ENCODE measurements at places on chromosomes 7 and 10.

GRCh38 chr10:123786896-123787295, 104.7 kb downstream of the CPXM2 start:
- no peak for DNase-seq

DNA sequence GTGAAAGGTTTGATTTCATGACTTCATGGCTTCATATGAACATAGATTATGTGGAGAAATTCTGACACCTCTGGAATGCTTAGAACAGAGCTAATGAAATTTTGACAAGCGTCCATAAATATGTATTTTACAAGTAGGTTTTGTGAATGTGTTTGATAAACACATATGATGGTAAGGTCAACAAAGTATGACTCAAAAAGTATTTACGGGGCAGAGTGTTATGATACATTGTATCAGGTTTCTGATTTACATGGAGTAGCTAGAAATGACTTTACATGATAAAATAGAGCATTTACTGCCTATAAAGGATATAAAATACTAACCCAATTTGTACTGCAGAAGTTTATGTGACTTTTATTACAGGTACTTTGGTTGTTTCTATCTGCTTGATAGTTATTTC, 206.3 kb downstream of the MDFIC start:
- no peak for DNase-seq

DNA sequence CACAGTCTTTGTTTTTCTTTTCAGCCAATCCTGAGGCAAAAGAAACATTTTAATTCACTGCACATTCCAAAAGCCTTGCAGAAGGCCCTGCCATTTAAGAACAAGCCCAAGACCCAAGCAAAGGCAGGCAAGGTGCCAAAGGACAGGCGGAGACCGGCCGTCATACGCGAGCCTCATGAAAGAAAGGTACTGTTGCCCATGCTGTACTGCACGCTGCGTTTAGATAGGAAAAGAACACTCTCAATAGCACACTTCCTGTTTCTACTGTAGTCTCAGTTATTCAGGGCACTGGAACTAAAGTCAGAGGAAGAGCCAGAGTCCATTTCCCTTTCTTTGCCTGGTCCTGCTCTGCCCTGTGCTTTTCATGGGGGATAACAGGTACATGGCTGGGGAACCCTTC, 47.6 kb downstream of the BMS1 start:
- no peak for DNase-seq

GRCh38 chr7:136015638-136016037, 38.5 kb upstream of the MTPN start:
- no peak for DNase-seq

GRCh38 chr10:75021379-75022249, 89.8 kb upstream of the SAMD8 start:
- DNase-seq = no peak

- DNase-seq = no peak
Measured at GRCh38 chr10:19046679-19047078, 1.9 kb upstream of the MALRD1 start.

DNA sequence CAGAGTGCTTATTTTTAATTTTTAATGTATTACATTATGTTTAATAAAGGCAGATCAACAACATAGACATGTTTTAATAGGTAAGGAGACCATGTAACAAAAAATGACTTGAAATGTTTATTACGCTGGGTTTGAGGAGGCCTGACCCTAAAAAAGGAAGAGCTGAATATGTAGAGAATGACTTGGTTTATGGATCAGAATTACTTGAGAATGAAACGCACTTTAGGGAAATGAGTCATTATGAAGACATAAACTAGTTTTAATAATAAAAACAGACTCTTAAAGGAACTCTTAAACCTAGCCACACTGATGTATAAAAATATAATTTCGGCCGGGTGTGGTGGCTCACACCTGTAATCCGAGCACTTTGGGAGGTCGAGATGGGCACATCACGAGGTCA, 56.5 kb downstream of the CTTNBP2 start:
- no peak for DNase-seq

GRCh38 chr7:126574276-126575250, 678.2 kb downstream of the GRM8 start:
- no peak for DNase-seq

DNA sequence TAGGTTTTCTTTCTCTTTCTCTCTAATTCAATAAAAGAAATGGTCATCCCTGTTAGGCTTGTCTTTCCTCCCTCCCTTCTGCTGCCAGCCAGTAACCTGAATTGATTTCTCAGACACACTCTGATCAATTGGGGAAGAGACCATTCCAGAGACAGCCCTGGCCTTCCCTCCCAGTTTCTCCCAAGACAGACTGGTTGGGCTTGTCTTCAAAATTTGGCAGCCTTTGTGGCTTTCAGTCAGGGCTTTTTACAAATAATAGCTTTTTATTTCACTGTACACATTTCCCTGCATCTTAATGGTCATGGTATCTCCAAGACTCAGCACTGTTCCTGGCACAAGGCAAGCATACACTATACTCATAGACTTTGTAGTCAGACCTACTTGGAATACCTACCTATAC, 33.9 kb downstream of the BCAP29 start:
- no peak for DNase-seq

GRCh38 chr10:84547616-84548015, 219.2 kb downstream of the CCSER2 start:
- DNase-seq = no peak

DNA sequence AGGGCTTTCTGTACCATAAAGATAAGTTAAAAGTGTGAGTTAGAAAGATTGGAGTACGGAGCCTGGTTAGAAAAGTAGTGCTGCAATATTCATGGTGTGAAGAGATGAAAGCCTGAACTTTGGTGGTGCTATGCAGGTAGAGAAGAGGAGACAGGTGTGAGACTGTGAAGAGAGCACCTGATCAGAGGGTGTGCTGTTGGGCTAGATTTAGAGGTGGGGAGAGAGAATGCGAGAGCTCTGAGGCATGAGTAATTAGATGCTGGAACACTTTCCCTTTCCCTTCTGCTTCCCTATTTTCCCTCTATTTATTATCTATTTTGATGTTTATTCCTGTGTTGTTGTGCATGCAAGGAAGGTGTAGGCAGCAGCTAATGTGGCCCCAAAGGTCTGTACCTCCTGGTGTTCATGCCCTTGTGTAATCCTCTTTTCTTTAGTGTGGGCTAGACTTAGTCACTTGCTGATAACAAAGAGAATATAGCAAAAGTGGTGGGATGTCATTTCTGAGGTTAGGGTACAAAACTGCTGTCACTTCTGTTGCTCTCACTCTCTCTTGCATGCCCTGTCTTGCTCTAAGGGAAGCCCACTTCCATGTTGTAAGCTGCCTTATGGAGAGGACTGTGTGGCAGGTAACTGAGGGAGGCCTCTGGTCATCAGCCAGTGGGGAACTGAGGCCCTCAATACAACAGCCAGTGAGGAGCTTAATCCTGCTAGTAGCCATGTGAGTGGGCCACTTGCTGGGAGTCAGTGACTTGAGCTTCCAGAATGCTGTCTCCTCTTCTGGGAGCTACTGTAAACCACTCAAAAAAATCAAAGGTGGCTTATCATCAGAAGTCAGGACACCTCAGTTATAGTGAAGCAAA, 2.6 kb upstream of the ATXN7L1 start:
- DNase-seq = no peak

GRCh38 chr10:111175787-111176186, 99.0 kb downstream of the ADRA2A start:
- no peak for DNase-seq

- DNase-seq = no peak
Measured at GRCh38 chr10:25824050-25824449, 110.0 kb upstream of the MYO3A start.

- DNase-seq = no peak
Measured at GRCh38 chr7:15679306-15679705, 7.2 kb downstream of the MEOX2 start.

- DNase-seq = no peak
Measured at GRCh38 chr7:24831240-24831639, 74.0 kb upstream of the GSDME start.

- no peak for DNase-seq
Measured at GRCh38 chr7:40437936-40438634, 303.3 kb downstream of the SUGCT start.

DNA sequence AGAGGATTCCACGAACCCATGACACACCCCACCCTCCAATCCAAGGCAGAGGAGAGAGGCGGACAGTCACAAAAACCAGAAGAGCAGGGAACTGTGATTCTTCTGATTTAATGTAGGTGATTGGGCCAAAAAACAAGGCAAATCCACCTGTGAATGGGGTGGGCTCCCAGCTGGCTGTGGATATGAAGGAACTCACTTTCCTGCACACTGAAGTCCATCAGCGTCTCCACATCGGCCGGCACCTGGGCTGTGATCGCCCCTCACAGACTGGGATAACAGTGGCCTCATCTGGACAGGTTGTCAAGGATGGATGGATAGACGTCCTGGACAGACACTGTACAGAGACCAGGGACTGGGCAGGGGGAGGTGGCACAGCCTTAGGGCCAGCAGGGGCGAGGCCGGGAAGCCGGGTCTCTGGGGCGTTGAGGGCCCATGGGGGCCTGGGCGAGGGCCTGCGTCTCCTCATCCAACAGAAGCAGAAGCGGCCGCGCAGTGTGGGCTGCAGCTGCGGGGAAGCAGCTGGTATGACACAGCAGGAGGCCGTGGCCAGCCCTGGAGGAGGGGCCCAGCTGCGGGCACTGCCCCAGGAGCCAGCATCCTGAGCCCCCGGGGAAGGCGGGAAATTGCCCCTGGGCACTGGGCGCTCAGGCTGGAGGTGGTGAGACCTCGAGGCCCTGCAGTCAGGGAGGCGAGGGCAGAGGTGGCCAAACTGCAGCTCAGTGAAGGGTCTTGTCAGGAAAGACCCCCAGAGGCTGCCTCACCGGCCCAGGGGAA, 54.2 kb downstream of the DIP2C start:
- no peak for DNase-seq

DNA sequence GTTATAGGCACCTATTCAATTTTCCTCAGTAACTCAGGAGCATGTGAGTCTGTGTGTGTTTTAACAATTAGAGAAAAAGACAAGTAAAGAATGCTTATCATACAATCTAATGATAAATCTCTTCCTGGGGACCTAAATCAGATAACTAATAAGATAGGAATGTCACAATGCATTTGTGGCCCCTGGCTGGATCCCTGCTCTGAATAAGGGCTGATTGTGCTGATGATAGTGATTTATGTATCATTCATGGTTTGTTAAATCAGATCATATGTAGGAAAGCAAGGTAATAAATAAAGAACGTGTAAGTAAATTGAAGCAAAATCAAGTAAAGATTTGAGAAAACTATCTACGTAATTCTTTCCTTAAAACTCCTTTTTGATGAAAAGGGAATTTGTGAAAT, 145.9 kb downstream of the C7orf25 start:
- DNase-seq = no peak

- DNase-seq = no peak
Measured at GRCh38 chr7:30661926-30662325, 20.3 kb downstream of the CRHR2 start.

- DNase-seq = no peak
Measured at GRCh38 chr7:17083392-17084165, 201.8 kb upstream of the AGR3 start.

DNA sequence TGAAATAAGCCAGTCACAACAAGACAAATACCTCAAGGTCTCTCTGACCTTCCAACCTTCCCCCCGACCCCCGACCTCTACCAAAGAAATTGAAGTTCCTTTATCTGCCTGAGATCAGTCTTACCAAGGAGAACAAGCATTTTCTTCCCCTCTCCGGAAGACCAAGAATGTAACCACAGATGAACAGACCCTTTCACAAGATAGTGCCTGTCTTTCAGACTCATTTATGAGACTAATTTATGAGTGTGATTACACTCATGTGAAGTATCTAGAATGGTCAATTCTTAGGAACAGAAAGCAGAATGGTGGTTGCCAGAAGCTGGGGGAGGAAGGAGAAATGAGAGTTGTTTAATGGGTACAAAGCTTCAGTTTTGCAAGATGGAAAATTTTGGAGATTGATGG, 108.9 kb upstream of the MKLN1 start:
- DNase-seq = no peak

DNA sequence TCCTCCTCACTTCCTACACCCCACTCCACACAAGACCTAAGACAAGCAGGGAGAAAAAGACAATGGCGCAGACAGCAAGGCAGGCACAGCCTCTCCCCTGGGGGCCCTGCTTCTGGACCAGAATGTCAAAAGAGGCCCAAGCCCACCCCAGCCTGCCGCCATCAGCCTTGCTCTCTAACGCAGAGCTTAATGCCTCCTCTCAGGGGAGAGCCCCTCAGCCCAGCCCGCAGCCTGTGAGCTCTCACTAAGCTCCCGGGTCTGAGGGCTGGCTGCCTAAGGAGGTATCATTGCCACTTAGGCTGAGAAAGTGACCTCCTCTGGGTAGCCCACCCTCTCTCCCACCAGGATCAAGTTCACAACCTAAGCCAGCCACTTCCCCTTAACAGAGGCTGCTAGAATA, 16.7 kb downstream of the SLIT1 start:
- no peak for DNase-seq

DNA sequence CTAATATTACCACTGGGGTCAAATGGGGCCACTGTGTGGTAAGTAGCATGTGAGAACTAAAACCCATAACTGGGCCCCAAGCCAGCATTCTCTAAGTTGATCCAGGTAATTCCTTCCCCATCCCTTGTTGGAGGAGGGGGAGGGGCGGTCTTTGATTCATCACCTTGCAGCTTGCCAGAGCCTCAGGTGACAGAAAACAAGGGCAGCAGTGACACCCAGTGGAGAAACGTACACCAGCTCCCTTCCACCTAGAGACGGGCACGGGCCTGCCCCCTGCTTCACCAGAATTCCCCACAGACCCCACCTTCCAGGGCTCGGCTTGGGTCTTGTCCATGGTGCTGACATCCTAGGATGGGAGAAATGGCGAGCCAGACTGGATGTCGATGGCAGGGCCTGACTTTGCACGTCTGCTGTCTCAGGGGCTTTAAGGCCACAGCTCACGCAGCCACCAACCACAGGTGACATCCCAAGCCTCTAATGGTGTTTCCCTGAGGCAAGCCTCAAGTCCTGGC, 102.0 kb downstream of the STRA8 start:
- DNase-seq = peak; percentile 85

GRCh38 chr7:3176112-3177000, 124.7 kb upstream of the SDK1 start:
- no peak for DNase-seq

- no peak for DNase-seq
Measured at GRCh38 chr10:113540845-113541548, 11.9 kb upstream of the HABP2 start.

- DNase-seq = no peak
Measured at GRCh38 chr10:67299761-67300160, 373.9 kb downstream of the LRRTM3 start.

- no peak for DNase-seq
Measured at GRCh38 chr7:155602156-155602555, 42.3 kb upstream of the RBM33 start.
